Hematopoietic multipotent progenitor cell (in vitro differentiated cells): ENCODE measurements at places on chromosomes 1 and 21.

- no peak for DNase-seq
These were observed 9.1 kb upstream of the C1orf159 start for GRCh38 chr1:1124786-1125642.

GRCh38 chr1:6577831-6578525 is 1.8 kb upstream of the ZBTB48 start:
- no peak for DNase-seq

DNA sequence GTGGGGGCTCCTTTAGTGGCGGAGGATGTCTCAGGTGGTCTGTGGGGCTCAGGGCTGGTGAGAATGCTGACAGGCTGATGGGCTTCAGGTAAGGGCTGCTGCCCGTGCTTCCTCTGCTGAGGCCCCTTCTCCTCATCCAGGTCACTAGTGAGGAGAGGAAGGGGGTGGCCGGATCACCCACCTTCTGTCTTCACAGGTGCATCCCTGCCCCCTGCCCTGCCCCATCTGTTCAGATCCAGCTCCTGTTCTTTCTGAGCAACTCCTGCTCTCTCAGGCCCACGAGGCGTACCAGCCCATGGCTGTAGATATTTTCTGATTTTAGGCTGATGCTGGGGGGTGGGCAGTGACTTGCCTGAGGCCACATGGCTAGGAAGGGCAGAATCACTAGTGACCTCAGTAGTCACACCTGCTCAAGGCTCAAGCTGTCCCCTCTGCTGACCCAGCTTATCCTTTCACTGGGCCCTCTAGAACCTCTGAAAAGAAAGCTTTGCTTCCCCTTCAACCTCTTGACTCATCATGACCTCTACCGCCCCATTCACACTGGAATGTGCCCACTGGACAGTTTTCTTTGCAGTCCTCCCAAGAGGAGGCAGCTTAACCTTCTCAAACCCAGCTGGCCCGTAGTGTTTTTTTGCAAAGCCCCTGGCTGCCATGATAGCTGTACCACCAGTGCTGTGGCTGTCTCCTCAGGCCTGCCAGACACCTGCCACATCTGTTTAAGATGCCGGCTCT is 14.8 kb downstream of the DCST2 start:
- DNase-seq, result no peak

DNA sequence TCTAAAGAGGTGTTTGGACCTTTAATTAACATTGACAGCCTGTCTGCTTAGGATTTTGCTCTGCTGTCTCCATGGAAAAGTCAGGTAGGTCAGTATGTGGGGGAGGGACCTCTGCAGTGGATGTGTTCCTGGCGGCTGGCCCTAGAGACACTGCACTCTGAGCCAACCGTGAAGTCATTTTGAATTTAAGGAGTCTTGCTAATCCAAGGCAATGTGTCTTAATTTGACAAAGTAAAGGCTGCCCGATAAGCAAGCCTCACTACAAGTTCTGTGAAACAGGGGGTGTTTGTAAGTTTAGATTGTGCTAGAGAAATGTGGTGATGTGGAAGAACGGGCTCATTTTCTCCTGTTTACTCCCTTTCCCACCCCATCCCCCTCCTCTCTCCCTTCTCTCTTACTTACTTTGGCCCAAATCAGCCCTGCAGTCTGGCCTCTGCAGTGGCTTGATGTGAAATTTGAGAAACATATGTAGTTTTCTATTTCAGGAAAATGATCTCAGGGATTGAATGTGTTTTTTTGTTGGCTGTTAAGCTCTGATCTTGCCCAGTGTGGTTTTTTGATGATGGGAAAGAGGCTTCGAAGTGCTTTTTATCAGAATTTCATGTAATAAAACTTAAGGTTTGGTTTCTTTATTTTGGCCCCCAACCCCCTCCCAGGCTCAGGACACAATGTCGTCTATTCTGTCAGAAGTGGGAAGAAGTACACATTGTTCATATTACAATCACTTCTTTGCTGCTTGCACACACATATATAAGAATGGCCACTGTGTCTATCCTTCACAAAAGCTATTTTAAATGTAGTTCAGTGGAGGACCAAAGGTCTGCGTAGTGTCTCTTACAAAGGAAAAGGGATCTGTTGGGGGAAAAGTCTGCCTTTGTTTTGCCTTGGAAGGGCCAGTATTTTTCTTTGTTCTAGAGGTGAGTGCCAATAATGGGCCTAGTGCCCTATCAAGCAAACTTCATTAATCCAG is 96.6 kb downstream of the FGGY start:
- no peak for DNase-seq

DNA sequence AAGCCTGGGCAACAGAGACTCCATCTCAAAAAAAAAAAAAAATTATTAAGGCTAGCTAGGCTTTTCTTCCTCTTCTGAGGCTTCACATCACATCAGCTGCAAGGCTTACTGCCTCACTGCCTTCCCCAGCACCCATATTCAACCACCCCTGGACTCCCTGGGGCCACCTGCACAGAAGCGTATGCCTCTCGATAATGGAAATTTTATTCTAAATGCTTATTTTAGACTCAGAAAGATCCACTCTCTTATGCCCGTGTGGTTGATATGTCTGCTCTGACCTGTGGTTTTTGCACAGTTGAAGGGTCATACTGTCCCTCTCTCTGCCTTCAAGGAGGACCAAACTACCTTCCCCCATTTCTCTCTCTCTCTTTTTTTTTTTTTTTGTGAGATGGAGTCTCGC is 1.5 kb upstream of the FCRLA start:
- DNase-seq, result no peak

GRCh38 chr1:181044449-181044966 is 10.7 kb downstream of the MR1 start:
- DNase-seq, result no peak

- no peak for DNase-seq
These were observed 14.5 kb downstream of the KRTAP10-1 start for GRCh38 chr21:44525391-44526095.

DNA sequence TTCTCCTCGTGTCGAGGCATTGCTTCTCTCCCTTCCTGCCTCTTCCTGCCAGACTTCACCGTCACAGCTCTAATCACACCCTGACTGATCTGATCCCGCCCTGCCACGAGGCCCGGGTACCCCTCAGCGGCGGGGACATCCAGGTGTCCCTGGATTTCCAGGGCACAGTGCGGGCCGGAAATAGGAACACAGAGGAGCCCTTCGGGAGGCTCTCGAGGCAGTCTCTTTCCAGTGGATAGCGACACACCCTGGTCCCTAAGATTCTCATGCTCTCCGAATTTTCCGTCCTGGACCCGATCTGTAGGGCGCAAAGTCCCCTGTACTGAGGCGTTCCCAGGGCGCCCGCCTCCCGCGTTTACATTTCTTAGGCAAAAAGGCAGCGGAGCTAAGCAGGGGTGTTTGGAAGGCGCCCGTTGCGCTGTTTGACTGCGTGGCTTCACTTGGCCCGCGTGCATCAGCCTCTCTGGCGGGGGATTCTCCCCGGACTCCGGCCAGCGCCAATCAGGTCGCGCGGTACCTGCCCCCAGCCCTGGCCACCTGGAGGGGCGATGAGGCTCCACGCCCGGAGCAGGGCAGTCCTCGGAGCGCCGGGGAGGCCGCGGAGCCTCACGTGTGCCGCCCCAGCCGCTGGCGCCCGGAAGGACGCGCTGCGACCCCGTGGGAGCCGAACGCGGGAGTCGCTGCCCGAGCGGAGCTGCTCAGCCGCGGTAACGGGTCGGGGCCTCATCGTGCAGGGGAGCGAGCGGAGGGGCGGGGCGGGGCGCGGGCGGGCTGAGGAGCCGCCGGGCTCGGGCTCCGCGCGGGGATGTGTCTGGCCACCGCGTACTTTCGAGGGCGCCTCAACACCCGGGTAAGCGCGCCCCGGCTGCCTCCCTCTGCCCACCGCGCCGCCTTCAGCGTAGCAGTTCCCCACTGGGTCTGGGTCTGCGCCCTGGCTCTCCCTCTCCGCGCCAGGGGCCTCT is at the start of gene FAM163A:
Gene FAM163A (plus strand): TSS at position 575 of the 962 bp plus-strand sequence. CDS start 69,807 bp downstream, outside the sequence.
- peak; percentile 18 for DNase-seq

DNA sequence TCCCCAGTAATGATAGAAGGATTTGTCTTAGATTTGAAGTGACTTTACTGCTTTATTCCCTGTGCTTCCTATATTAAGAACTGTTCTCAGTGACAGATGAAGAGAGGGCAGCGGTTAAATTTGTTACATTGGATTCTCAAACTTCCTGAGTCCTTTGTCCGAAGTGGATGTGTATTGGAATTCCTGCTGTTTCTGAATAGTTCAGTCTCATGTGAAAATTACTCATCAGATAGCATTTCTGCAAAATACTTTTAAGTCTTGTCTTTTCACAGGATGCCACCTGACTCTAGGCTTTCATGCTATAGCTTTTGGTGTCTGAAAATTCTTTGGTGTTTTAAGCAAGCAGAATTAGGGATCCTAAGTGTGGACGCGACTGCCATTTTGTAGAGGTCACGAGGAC is 83.6 kb downstream of the PRDM2 start:
- no peak for DNase-seq

- DNase-seq, result no peak
These were observed 172.8 kb upstream of the TMEM51 start for GRCh38 chr1:14980621-14981218.

DNA sequence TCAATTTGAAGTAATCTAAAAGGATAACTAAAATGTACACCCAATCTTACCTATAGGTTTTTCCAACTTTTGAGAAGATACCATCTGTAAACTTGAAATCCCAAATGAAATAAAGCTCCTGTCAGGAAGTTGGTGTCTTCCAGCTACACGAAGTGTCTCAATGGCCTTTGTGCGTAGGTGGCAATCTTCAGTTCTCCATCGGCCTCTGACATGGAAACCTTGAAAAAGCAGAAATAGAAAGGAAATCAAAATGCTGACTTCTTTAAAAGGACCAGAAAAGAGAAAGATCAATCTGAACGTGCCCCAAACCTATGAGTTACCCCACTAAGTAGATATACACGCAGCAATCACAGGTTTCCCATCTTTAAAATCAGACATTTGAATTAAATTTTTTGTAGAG is 10.0 kb downstream of the MKNK1 start:
- DNase-seq, result no peak

- no peak for DNase-seq
These were observed 30.7 kb upstream of the EDN2 start for GRCh38 chr1:41515131-41515678.

DNA sequence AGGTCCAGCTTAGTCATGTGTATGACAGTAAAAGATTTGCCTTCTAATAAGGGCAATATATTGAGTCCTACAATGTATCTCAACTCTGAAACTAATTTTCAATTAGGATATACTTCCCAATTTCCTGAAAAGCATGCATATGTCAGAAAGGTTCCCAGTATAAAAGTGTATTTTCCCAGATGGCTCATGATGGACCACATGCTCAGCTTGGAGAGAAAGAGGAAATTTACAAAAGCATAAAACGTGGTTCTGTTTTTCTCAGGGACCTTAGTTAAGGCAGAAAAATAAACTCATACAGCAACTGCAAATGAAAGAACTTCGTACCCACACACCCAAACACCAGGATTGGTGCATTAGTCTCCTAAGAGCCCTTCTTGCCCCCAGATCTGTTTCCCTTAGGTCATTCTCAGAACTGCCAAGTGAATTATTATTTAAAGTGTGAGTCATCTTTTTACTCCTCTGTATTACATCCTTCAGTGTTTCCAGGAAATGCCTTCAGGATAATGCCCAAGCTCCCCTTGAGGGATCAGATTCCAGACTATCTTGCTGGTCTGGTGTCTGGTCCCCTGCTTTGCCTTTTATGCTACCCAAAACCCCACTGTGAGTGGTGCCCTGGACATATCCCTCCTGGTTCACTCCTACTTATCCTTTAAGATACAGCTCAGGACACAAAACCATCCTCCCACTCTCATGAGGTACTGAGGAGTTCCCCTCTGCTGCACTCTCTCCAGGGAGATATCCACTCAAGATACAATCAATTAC is 57.4 kb downstream of the SSX2IP start:
- peak; percentile 12 for DNase-seq

DNA sequence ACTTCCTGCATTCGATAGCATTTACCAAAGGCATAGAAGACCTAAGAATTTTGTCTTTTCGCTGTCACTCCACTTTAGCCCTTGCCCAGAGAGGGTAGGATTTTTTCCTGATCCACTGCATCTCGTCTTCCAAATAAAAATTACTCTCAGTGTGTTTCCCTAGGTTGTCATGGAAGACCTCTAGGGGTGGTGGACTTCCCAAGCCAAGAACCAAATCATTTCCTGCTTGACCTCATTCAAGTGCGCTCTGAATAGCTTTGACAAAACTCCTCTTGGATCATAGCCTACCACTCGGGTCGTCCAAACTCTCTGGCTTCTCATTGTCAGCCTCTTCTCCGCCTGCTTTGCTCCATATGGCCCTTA is 431 bp upstream of the C1orf52 start:
- DNase-seq, result no peak

- DNase-seq, result no peak
These were observed 17.1 kb upstream of the FMO4 start for GRCh38 chr1:171296897-171297296.

DNA sequence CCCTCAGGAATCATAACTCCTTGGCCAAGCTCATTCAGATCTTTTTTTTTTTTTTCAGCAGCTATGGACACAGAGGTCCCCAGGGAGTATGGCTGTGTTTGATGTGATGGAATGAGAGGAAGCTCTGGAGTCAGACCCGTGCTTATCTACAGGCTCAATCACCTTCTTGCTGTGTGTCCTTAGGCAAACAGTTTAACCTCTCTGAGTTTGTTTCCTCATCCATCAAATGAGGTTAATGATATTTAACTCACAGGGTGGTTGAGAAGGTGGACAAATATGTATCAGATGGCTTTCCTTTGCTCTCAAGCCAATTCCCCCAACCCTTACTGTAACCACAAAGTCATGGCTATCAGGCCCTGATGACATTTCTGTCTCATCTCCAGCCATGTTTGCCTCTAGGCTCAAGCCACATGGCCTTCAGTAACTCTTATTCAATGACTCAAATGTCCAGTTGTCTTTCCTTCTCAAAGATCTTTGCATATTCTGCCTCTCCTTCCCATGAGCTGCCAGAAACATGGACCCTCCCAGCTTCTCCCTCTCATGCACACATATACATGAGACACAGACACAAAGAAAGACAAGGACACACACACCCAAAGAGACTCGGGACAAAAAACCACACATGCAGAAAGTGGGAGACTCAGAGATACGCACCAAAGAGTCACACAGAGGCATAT is 303.5 kb upstream of the KAZN start:
- no peak for DNase-seq

GRCh38 chr1:70767377-70767776 is 280.2 kb downstream of the PTGER3 start:
- DNase-seq, result no peak

- no peak for DNase-seq
These were observed 53.3 kb upstream of the PRRC2C start for GRCh38 chr1:171431994-171432393.

GRCh38 chr1:14761291-14762153 is 163.0 kb downstream of the KAZN start:
- peak; percentile 81 for DNase-seq

GRCh38 chr1:227889863-227890405 is 57.8 kb downstream of the WNT9A start:
- no peak for DNase-seq

GRCh38 chr1:118990513-118991152 is 2.5 kb upstream of the TBX15 start:
- no peak for DNase-seq

GRCh38 chr1:199752688-199753027 is 274.9 kb upstream of the NR5A2 start:
- no peak for DNase-seq
